ENCODE measurements at places on chromosomes 3 and 15.
A peak's percentile ranks its signal among the peaks of the same experiment; 100 is the strongest.

- DNase-seq, result no peak
Observed at GRCh38 chr3:38566215-38566528, 70.0 kb downstream of the EXOG start.

DNA sequence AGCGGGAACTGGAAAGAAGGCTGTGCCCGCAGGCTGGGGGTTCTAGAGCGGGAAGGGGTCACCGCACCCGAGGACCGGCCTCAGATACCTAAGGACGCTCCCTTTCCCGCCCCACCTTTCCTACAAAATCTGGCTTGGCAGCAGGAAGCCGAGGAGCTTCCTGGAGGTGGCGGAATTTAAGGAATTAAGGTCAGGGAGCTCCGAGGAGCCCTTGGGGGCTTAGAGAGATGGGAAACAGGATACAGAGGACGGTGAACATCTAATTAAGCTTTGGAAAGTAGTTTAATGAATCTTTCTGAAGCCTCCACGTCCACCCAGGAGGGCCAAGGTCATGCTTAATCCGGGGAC is 507 bp upstream of the AP3B2 start:
- DNase-seq, result no peak

DNA sequence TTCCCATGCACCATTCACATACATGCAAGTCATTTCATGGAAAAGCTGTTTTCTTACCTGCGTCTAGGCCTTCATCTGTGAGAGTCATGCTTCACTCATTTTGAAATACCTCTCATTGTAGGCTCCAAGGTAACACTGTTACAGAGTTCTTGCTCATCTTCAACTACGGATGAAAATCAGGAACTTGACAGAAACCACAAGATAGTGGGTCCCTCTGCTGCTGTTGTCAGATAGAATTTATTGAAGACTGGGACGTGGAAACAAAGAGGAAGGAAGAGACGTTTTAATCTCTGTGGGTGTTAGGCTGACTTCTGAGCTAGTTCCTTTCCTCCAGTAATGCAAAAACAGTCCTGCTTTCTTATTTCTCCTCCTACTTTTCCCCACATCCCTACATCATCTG is at the start of gene P2RY14:
P2RY14 (minus strand) TSS at position 313 of the 400 bp plus-strand sequence. CDS start 64,226 bp downstream, outside the sequence.
- no peak for DNase-seq

- DNase-seq, result peak; percentile 3
Observed at GRCh38 chr15:31024330-31024729, 32.9 kb upstream of the MTMR10 start.

GRCh38 chr3:167575000-167575600 is 78.6 kb downstream of the WDR49 start:
- no peak for DNase-seq

DNA sequence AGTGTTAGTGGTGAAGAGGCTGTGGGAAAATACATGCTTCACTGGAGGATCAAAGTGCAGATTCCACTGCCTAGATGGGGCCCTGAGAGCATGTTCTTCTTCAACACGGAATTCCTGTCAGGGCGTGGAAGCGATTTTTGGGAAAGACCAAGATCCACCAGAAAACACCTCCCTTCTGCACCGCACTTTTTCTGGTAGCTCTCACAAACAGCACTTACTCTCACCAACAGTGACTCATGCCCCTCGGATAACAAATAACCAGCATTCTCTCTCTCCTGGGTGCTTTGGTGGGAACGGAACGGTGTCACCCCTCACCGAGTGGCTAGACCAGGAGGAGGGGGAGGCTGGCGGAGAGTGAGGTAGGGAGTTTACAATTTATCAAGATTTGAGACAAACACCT is 40.1 kb downstream of the ADAMTSL3 start:
- DNase-seq, result peak; percentile 8

DNA sequence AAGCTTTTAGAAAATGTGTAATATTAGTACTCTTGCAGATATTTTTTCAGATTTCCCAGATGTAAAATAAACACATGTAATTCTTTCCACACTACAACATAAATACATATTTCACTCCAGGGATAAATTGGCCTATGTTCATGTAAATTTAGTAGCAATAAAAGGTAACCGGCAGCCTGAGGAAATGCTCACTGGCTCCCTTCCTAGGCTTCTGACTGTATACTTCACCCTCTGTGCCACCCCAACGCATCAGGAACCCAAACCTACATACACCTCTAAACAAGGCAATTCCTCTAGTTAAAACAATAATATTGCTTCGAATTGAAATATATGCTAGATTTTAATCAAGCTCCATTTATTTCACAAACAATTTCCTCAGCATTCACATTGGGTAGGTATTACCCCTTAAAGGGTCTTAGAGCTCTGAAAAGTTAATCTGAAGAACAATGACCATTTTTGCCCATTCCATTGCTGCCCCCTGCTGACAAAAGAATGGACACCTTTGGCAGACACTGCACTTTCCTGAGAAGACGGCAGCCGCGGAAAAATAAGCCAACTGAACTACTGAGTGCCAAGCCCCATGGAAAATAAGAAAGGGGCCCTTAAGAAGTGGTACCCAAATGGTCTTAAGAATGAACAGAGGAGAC is 212.5 kb downstream of the OSBPL10 start:
- DNase-seq, result peak; percentile 42

DNA sequence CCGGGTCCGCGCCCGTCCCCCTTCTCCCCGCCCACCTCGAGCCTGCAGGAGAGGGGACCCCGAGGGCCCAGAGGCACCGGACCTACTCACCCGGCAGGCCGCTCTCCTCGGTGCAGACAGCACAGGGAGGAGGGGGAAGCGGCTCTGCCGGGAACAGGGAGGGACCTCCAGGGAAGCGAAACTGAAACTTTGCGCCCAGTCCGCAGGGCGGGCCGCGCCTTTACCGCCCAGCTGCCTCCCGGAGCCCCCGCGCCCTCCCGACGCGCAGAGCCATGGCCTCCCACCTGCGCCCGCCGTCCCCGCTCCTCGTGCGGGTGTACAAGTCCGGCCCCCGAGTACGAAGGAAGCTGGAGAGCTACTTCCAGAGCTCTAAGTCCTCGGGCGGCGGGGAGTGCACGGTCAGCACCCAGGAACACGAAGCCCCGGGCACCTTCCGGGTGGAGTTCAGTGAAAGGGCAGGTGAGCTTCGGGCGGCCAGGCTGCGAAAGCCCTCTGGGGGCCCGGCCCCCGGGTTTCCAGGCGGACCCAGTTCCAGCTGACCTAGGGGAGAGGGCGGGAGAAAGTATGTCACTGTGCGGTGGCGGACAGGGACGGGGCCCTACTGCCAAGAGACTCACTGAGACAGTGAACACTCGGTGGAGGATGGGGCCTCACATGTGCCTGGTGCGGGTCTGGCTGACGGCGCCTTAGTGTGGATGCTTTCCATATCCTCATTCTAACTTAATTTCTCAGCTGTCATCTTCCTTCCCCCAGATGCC is at the start of the genes DTX3L and PARP9:
DTX3L (plus strand) TSS at position 184 of the 758 bp plus-strand sequence; CDS start at position 273, 89 bp downstream.
PARP9 (minus strand) TSS at position 146 of the 758 bp plus-strand sequence. CDS start 4,680 bp downstream, outside the sequence.
- peak; percentile 87 for DNase-seq
